ENCODE measurements at places on chromosomes 3 and 15.

DNA sequence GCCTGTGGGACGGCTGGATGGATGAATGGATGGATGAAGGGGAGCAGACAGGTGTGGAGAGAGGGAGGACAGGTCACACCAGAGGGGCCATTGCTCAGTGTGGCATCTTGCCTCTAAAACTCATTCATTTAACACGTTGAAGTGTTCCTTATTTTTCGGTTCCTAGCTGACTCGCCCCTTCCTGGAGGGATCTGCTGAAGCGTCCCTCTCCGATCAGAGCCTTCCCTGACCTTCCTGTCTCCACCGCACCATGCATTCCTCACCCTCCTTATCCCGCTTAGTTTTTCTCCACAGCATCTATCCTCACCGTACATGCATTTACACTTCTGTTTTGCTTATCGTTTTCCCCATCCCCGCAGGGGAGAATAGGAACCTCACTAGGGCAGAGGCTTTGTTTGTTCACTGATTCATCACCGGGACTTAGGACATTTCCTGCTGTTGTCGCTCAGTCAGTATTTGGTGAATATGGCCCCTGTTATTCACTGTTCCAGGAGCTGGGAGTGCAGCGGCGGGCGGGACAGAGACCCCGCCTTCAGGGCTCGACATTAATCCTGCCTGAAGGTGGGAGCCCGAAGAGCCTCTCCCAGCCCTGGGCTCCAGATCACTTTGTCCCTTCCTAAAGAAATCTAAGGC lies 32.0 kb downstream of the FOXL2 start:
- peak; percentile 66 for DNase-seq

- no peak for DNase-seq
Measured at GRCh38 chr3:172211123-172211522, 171.7 kb downstream of the FNDC3B start.

GRCh38 chr3:54071601-54072000 lies 50.8 kb upstream of the CACNA2D3 start:
- DNase-seq, result no peak

DNA sequence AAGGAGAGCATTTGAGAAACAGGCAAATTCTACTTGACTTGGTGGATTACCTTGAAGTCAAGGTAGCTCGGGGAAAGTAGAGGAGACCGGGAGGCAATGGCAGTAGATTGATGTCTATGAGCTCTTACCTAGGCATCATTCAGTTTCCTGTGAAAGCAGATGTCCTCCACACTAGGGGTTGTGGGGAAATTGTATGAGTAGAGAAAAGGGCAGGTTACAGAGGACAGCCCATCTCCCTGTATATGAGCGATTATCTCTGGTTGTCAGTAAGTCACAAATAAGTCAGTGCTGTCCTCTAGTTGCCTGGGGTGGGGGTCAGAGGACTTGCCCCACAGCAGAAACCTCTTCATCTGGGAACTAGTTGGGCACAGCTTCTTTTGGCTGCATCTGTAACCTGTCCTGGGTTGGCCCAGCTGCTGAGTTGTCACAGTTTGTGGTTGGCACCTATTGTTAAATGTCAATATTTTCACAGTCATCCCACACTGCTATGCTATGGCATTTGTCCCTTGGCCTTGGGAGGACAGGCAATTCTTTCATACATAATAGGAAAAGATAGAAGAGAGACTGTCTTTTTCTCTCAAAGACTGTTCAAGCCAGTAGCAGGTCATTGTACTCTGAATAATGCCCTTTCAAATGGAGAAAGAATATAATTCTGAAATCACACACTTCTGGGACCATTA lies 53.6 kb upstream of the LRRFIP2 start:
- DNase-seq, result no peak

- no peak for DNase-seq
Measured at GRCh38 chr15:51089699-51090453, 4.8 kb downstream of the TNFAIP8L3 start.

DNA sequence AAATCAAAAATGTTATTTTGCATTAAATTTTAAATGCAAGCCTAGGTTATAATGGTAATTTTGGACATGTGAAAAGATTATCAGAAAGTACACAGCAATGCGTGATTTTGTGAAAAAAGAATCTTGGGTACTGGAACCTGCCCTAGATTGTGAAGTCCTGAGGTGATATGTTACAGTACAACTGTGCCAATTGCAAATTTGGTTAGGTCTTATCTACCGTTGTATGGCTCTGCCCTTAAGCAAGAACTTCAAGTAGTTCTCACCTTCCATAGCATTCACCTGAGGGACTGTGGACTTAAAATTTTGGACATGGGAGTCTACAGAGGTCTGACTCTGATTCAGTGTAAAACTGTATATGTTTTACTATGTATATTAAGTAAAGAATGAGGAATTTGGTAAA lies 140.2 kb downstream of the PEX5L start:
- no peak for DNase-seq

DNA sequence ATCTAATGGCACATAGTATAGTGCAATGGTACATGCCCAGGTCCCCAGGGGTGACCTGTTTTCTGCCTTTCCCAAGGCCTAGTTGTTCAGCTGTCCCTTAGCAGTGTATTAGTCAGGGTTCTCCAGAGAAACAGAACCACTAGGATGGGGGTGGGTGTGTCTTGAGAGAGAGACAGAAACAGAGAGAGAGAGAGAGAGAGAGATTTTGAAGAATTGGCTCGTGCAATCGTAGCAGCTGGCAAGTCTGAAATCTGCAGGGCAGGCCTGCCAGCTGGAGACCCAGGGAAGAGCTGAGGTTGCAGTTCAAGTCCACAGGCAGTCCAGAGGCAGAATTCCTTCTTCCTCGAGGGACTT lies 90.6 kb upstream of the RNF7 start:
- DNase-seq, result no peak

DNA sequence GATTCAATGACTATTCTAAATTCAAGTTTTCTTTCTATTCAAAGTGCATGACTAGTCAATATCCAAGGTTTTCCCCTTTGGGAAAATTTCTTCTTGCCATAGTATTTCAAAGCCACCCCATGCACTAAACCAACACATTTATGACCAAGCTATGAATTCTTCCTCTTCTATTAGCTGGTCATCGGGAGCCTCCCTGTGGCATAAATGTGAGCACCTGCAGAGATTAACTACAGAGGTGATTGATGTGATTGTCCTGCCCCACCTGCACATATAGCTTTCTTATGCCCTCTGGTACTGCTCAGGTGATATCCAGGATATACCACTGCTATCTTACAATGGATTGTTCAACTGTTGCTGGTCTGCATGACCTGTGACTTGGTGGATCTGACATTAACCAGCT lies 694.9 kb downstream of the ZBBX start:
- DNase-seq, result no peak

DNA sequence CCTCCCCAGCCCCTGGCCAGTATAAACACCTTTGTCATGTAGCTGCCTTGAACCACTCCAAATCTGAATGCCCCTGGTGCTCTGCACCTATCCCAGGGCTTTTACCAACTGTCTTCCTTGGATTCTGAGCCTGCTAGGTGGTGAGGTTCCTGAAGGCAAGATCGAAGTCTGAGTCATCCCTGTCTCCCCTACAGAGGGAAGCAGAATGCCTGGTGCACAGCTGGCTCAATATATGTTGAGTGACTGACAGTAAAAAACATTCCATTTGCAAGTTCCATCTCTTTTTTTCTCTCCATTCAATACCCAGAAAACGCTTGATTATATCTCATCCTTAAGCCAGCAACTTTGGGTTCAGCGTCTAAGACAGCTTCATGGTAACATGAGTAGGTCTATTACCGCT lies 24.7 kb downstream of the SLC24A1 start:
- DNase-seq, result no peak

DNA sequence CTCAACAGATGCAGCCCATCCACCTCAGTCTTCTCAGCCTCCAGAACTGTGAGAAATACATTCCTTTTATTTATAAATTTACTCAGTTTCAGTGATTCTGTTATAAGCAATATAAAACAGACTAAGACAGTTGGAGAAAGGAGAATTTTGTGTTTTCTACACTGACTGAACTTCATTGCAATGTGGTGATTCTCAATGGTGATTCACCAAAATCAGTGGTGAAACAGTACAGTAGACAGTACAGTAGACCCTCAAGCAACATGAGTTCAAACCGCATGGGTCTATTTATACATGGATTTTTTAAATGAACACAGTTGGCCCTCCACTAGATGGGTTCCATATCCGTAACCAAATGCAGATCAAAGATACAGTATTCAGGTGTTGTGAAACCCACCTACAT lies 403.1 kb upstream of the TGFBR2 start:
- DNase-seq, result no peak

DNA sequence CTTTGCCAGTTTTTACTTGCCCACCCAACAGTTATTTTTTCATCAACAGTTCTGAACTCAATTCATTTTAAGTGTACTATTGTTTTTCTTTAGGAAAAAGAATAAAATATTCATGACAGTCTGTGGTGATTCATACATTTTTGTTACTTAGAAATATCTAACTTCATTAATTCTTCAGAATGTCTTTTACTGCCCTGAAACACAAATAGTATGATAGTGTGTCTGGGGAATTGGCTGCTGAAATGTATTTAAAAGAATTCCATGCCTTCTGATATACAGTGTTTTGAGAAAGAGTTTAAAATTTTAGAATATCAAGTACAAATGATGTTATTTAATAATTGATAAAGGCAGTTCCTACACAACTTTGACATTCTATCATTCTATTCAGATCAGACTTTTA lies 854.1 kb downstream of the NAALADL2 start:
- DNase-seq, result no peak

DNA sequence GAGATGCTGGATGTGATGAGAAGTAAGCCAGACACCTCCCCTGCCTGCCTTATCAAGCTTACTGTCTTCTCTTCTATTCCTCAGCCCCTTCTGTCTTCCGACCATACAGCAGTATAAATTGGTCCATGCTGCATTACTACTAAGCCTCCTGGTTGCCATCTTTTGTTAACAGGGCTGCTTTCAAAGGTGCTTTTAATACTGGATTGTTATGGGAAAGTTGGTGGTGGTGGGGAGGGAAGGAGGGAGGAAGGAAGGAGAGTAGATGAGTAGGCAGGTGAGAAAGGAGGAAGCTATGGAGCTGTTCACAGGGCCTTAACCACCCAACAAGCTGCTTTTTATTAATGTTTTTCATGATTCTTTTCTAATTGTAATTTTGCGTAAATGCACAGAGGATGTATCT lies 114.9 kb downstream of the SLC25A26 start:
- peak; percentile 18 for DNase-seq

DNA sequence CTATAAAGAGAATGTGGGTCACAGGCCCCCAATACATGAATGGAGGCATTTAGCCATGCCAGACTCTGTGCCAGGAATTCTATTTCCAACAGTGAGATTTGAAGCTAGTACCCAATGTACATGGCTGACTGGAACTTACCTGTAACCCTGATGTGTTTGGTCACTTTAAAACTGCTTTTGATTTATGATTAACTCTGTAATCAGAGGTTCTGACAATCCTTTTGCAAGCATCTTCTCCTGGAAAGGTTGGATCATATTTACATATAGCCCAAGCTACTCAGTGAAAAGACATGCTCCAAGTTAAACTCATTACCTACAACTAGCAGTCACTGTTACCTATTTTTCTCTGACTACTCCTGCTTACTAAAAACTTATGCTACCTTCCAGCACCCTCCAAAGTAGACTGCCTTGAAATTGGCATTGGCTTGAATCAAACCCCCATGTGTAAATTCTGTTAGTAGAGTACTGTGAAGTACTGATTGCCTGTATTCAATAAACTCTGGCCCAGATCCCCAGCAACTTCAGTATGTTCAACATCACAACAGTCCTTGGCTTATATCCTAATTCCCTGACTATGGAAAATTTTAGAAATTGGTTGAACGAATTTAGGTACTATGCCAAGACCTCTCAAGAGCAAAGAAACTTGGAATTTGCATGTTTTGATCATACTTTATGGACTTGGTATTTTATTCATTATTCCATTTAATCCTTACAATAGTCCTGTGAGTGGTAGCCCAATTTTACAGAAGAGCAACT lies 665.6 kb upstream of the NECTIN3 start:
- no peak for DNase-seq

DNA sequence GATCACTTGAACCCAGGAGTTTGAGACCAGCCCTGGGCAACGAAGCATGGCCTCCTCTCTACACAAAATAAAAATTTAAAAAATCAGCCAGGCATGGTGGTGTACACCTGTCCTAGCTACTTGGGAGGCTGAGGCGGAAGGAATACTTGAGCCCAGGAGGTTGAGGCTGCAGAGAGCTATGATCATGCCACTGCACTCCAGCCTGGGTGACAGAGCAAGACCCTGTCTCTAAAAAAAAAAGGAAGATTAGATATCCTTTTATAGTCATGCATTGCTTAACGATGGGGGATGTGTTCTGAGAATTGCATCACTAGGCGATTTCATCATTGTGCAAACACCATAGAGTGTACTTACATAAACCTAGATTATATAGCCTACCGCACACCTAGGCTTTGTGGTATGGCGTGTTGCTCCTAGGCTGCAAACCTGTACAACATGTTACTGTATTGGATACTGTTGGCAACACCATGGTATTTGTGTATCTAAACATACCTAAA lies 12.6 kb downstream of the ALAS1 start:
- no peak for DNase-seq

DNA sequence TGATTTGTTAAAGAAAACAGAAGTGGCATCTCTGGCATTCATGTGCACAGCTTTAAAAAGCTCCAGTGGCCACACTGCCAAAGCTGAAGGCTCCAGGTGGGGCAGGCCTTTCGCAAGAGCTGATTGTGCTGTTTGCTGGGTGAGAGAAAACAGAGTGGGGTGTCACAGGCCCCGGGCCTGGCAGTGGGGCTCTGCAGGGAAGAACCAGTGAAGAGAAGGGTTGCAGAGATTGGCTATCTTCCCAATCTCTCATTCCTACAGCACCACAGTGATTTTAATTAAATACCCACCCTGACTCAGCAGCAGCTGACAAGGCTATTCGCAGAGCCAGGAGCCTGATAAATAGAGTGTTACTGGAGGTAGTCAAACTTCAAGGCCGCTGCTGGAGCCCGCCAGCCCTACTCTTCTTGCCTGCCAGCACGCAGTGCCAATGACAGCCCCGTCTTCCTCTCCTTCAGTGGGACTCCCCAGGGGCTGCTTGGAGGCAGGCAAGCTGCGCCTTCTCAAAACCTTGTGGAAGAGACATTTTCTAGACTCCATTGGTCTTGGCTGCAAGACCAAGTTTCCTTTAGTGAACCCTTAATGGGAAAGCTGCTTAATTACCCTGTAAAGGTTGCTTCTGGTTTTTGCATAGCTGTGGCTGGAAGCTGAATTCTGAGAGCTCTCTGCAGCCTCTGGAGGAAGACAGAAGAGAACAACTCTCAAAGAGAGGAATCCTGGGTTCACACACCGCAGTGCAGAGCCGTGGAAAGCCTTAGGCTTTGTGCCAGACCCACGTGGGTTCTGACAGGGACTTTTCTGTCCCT lies 225.8 kb upstream of the SLCO3A1 start:
- peak; percentile 17 for DNase-seq

DNA sequence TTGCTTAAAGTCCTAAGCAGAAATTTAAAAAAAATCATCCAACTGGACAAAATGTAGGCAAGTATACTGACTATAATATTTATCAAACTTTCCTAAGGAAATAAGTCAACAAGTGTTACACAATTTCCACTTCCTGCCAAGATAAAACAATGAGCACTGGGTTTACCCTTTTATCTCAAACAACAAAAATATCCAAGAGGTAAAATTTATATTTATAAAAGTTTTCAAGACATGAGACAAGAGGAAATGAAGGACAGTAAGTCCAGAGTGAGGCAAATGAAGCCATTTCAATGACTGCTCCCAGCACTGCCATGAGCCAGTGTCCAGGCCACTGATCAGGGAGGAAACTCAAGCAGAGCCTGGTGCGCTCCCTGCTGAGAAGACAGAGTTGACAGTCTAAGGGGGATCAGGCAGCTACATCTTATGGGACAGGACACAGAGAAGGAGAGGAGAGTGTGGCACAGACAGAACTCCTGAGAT lies 439.4 kb downstream of the RAP2B start:
- DNase-seq, result peak; percentile 3

GRCh38 chr3:193948459-193948858 lies 187.5 kb upstream of the HES1 start:
- no peak for DNase-seq

Measured in H7 (cell line).